ENCODE measurements at places on chromosomes 12 and 14.

- DNase-seq, result no peak
These were observed 113.9 kb upstream of the USP15 start for GRCh38 chr12:62146318-62146717.

- no peak for DNase-seq
These were observed 144.6 kb downstream of the SUDS3 start for GRCh38 chr12:118521036-118521370.

DNA sequence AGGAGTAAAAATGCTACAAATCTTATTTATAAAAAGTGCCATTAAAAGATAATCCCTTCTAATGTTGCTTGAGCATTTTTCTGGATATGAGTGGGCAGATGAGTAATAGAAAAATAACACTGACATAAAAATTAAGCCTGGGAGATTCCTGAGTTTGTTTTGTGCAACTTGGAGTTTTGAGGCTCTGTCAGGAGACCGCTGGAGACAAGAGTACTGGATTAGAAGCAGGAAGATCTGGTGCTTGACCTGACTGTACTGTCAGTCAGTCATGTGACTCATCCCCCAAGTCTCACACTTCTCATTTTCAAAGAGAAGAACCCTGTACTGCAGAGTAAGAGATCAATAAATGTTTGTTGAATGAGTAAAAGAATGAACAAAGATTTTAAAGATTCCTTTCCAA is 29.4 kb downstream of the ANO4 start:
- DNase-seq, result no peak

DNA sequence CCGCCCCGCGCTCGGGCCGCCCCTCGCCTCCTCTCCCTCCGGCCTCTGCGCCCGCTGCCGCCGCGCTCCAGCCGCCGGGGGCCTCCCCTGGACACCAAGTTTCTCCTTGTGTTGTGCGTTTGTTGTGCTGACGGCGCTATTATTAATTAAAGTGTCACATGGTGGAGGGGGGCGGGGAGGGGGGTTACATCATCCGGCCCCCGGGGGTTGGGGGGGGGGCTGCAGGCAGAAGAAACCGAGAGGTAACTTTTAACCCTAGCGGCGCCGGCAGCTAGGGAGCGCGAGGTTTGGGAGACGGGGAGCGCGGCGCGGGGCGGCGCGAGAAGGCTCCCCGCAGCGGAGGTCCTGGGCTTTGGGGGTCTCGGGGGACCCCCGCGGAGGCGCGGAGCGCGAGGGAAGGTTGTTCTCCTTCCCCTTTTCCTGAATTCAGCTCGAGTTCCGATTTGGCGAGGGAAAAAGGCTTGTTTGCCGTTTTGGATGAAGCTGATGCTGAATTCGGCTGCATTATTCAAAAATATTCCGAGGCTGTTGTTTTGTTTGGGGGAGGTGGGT is at the start of gene HRK:
HRK (minus strand) TSS at position 117 of the 552 bp plus-strand sequence. CDS start 134 bp downstream, outside the sequence.
- DNase-seq, result no peak

- DNase-seq, result no peak
These were observed 62.0 kb downstream of the SLC25A47 start for GRCh38 chr14:100384819-100385813.

DNA sequence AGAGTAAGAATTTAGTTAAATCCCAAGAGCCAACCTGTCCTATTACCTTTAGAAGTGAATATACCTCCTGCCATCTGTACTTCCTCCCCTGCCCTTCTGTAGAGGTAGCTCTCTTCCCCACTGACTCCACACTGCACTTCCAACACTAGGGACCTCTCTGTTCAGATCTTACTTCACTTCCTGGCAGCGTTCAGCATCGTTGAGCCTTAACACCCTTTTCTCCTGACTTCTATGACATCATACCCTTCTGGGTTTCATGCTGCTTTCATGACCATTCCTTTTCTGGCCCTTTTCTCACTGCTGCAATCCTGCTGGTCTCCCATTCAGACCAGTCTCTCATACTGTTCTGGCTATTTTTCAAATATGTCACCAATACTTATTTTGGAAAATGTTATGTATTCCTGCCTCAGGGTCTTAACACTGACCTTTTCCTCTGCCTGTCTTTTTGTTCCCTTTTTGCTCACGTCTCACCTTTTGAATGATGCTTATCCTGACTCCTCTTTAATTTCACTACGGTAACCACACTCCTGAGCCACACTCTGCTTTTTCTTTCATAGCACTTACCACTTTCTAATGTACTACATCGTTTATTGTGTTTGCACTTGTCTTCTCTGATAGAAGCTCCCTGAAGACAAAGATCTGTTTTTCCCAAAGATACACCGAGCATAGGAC is 67.6 kb downstream of the PLEKHA5 start:
- no peak for DNase-seq

All from ascending aorta (tissue), 2 donors.